ENCODE measurements at places on chromosomes 3 and 15.

GRCh38 chr3:36792342-36792741 lies 28.0 kb upstream of the DCLK3 start:
- peak; percentile 71 for DNase-seq

- DNase-seq, result no peak
Observed at GRCh38 chr15:99644913-99645542, 79.2 kb downstream of the MEF2A start.

DNA sequence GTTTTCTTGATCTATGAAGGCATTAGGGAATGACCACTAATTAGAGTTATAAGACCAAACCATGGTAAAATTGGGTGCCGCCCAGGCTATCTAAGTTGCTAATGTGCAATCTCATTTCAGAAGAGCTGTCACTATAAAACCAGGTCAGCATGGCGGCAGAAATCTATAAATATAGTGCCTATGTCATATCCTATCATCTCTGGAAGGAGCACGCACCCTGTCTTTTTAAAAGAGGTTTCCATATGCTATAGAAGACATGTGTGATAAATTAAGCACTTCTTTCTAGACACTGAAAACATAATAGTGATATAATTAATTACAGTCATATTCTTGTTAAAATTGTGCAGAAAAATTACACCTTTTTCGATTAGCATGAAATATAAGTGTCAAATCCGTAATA lies 152.0 kb upstream of the MDFIC2 start:
- DNase-seq, result no peak

DNA sequence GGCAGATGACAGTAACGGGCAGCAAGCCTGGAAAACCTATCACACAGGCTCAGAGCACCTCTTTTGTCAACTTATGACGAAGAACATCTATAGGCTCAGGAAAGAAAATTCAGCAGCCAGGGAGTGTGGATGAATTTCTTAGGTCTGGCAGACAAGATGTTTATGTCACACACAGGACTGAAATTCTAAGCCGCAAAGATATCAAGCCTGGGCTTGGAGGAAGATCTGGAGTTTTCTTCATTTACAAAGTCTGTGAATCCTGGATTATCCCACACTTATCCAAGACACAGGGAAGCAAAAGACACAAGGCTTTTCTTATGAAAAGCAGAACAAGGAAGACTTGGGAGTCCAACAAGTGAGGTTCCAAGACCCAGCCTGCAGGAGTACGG lies 23.4 kb upstream of the CHCHD6 start:
- no peak for DNase-seq

- DNase-seq, result no peak
Observed at GRCh38 chr3:10160925-10161324, 3.8 kb upstream of the IRAK2 start.

GRCh38 chr15:101498076-101498716 lies 8.7 kb upstream of the PCSK6 start:
- DNase-seq, result no peak

GRCh38 chr15:27752691-27753090 lies 346.4 kb downstream of the OCA2 start:
- DNase-seq, result no peak

- DNase-seq, result no peak
Observed at GRCh38 chr3:188617270-188617669, 463.3 kb downstream of the LPP start.

GRCh38 chr3:107956991-107957900 lies 133.6 kb downstream of the CD47 start:
- no peak for DNase-seq

DNA sequence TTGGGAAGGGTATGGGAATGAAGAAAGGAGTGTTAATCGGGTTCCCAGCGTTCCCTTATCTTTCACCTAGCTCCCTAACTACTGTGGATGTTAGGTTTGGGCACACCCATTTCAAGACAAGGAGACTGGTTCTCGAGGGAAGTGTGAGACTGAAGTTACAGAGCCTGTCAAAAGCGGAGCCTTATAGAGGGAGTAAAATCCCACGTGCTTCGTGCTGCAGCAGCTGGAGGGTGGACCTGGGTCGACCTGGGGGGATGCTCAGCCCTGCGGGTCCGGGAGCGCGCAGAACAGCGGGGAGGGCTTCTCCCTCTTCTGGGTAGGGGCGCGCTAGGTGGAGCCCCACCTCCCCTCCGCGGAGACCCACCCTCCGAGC lies 314 bp upstream of the TMED3 start:
- no peak for DNase-seq

- no peak for DNase-seq
Observed at GRCh38 chr3:77298417-77298816, 258.5 kb downstream of the ROBO2 start.

DNA sequence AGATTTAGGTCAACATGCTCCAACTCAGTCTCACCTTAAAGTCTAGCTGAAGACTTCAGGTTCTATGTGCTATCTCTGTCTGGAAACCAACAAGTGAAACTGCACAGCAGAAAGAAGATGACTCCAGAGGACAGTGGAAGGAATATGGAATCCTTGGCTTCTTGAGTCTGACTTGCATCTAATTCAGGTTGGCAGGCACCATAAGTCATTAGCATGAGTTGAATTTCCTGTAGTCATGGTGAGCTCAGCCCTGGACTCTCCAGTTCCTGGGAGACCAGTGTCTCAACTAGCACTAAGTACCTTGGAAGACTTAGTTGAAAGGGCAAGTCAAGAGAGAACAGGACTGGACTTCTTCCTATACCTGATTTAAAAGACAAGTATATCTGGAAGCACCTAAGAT lies 129.7 kb downstream of the DTWD1 start:
- no peak for DNase-seq

- DNase-seq, result no peak
Observed at GRCh38 chr3:58998476-58999117, 51.2 kb downstream of the CFAP20DC start.

- DNase-seq, result no peak
Observed at GRCh38 chr3:32725721-32726120, 40.7 kb downstream of the CNOT10 start.

DNA sequence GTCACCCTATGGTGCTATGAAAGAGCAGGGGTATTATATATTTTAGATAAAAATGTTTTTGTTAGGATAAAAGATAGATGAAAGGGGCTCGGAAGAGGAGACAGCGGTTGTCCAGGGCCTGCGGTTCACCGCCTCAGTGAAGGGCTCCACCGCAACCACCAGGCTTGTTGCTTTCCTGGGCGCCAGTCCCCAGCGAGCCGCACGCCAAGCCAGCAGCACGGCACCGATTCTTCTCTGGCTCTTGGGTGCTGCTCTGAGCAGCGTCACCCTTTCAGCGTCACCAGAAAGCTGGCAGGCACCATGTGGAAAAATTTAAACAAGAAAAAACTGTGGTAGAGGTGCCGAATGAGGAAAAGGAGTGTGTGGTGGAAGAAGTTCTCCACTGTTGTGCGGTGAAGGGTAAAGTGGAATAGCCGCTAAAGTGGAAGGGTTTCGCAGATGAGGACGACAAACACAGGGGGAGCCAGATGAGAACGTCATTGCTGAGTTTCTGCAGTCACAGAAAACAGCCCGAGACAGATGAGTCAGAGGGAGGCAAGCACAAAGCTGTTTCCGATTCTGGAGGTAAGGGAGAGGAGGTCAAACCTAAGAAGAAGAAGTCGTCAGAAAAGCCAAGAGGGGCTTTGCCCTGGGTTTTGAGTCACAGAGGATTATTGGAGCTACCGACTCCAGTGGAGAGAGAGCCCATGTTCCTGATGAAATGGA lies 569.2 kb downstream of the ZBBX start:
- DNase-seq, result no peak

DNA sequence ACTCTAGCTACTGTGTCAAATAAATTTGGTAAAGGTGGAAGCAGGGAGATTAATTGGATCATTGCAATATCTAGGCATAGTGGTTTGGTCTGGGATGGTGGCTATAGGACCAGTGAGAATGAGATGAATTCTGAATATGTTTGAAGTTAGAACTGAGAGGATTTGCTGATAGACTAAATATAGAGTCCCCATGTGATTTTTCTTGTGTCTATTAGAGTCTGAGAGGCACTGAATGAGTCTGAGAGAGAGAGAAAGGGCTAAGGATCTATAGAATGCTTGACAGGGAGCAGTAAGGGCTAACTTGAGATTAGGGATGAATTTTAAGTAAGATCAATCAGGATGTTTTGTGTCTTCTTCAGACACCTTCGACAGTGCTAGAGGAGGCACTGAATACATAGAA lies 77.9 kb upstream of the CHL1 start:
- no peak for DNase-seq

- DNase-seq, result no peak
Observed at GRCh38 chr15:23415321-23415865, 31.6 kb downstream of the GOLGA6L2 start.

- DNase-seq, result no peak
Observed at GRCh38 chr15:39145854-39146625, 434.8 kb upstream of the THBS1 start.

GRCh38 chr15:86001200-86001599 lies 78.5 kb upstream of the AGBL1 start:
- no peak for DNase-seq

- DNase-seq, result peak; percentile 23
Observed at GRCh38 chr15:65377105-65377975, 462 bp downstream of the IGDCC3 start.

GRCh38 chr3:174540116-174540908 lies 318.8 kb upstream of the NAALADL2 start:
- DNase-seq, result no peak

DNA sequence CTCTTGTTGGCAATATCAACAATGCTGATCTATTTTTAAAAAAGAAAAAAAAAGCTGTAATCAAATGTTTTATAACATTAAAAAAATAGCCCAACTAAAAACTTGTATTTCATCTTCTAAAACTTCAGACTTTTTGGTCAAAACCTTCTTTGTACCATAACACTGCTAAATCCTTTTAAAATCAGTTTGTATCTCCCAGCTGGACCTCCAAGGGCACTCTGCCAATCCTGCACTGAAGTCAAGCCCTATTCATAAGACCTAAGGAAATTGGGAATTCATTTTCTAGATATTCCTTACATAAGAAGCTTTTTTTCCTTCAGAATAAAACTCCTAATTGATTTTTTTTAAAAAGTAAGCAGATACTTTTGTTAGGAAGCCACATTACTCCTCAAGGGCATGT lies 38.2 kb upstream of the HCLS1 start:
- no peak for DNase-seq

- DNase-seq, result no peak
Observed at GRCh38 chr3:38507120-38507519, 11.0 kb downstream of the EXOG start.

DNA sequence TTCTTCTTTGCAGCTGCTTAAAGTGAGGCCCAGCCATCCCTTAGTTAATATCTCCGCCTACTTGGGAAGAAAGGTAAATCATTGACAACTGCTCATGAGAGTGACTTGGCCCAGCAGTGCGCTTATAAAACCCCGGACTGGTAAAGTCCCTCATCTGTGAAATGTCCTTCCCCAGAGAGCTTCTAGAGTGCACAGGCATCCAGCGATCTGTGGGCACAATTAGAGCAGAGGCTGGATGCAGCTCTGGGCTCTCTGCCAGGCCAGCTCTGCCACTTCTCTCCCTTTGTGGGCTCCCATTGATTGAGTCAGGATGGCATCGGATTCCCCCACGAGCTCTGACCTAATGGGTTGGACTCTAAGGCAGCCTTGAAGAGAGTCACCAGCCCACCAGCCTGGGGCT lies 219.0 kb upstream of the LINGO1 start:
- no peak for DNase-seq

GRCh38 chr3:49712631-49713317 lies 6.7 kb downstream of the AMIGO3 start:
- no peak for DNase-seq

- no peak for DNase-seq
Observed at GRCh38 chr3:150312018-150312657, 96.0 kb upstream of the TSC22D2 start.

- DNase-seq, result no peak
Observed at GRCh38 chr15:98823012-98823458, 174.7 kb downstream of the IGF1R start.

DNA sequence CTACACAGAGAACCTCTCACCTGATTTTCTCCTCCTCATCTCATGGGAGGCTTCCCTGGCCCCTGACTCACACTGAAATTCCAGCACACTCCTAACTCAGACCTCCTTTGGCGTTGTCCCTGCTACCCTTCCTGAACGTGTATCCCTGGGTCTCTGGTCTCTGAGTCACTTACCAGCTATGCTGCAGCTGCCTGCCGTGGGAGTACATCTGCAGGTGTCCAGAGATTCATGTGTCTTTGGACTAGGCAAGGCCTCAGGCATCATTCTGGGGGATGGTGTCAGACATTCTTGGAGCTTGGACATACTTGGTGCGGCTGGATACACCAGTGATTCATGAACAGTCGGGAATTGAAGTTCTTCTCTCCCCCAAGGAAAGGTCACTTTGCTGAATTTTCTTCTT lies 148.8 kb upstream of the TRIM42 start:
- no peak for DNase-seq

- no peak for DNase-seq
Observed at GRCh38 chr3:64213962-64214379, 11.3 kb downstream of the PRICKLE2 start.
